ENCODE measurements at places on chromosomes 3 and 15. TPM values are rescaled to one million over a fixed set of nuclear protein-coding genes. Genes with fewer than 3 reads are reported as not detected.

HRG gene
- polyA plus RNA-seq, result not detected

GSK3B gene
- 31.5 TPM for polyA plus RNA-seq

MCF2L2 gene
- 0.22 TPM for polyA plus RNA-seq

DNA sequence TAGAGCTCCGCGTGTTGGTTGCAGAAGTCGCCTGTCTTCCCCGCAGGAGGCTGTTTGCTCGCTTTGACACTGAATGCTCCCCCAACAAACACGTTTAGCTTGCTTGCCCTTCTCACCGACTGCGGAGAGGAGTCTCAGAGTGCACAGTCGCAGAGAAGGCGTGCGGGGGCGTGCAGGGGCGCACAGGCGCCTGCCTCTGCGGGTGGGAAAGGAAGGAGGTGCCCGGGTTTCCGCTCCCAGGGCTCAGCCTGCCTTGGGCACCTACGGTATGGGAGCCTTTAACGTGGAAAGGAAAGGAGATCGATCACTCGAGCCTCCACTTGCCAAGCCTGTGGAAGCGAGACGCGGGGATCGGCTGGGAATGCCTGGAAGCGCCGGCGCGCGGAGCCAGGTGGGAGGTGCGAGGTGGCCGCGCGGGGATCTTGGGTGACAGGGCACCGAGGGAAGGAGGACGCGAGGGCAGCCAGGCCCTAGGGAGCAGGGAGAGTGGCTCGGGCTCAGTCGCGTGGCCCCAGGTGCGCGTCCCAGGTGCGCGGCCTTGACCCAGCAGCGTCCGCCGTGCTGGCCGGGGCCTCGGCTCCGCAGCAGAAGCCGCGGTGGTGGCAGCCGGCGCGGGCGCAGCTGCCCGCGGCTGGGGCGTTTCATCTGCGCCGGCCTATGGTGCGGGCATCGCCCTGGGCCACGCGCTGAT is at the start of gene FAN1:
Gene FAN1, plus strand, starts transcription at position 419 of the 691 bp plus-strand sequence. CDS start 749 bp downstream, outside the sequence.
- peak; percentile 82 for DNase-seq

DNA sequence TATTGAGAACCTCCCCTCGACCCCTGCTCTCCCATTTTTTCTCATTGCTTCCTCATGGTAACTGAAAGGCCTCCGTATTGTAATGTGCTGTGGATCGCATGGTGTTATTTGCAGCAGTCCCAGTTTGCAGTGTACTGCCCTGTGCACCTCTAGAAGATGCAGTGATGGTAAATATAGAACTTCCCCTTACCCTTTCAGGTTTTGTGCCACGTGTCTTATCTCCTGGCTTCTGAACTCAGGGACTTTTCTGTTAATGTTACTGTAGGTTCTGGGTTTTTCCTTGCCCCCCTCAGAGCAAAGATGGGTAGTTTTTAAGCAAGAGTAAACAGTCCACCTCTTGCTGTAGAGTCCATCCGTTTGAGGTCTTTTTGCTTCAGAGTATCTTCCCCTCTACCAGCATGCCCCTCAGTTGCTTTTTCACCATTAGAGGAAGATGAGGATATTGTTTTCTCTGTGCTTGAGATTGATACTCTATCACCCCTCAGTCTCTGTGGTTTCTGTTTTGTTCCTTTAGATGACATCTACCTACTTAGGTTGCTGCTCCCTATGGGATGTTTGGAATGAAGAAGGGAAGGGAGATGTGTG is 22.4 kb downstream of the CHD2 start:
- no peak for DNase-seq

DNA sequence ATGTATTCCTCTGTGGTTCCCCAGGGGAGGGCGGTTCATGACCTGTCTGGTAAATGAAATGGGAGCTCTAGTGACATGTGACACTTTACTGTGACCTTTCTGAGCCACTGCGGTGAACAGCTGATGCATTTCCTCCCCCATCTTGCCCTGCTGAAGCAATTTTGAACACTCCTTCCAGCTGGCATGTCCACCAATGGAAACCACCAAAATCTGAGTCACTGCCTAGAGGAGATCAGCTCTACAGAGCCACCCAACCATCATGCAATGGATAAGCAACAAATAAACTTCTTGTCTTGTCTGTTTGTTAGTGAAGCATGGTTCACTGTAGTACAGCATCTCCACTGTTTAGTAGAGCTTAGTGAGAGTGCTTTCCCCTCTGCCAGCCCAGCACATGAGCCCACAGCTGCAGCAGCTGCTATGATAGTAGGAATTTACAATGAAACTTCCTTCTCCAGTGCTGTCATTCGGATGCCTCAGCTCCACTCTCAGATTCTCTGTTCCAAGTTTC is 479.4 kb downstream of the NTRK3 start:
- no peak for DNase-seq

DNA sequence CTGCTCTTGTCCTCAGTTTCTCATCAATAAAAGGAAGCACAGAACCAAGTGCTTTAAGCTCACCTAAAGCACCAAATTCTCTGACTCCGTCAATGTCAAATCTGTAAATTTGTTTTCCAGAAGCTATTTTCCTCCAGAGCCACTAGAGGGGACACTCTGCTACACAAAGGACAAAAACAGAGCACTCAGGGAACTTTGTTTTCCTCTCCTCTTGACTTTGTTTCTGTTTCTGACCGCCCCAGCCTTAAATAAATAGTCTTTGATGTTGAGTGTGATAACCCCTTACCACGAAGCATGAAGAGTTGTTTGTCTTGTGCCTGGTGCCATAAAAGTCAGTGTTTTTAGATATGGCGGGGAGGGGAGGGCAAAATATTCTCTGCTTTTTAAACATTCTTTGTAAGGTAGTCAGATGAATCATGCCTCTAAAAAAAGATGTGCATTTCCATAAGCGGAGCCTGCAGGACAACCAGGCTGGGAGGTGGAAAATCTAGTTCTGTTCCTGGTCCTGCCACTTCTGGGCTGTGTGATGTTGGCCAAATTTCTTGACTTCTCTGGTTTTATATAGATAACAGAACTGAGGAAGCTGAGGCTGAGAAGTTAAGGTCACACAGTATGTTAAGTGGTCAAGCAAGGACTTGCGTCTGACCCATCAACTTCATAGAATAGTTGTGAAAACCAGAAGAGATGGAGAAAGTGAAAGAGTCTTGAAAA is 7.3 kb upstream of the ZBTB38 start:
- peak; percentile 61 for DNase-seq

- DNase-seq, result no peak
These were observed 618 bp upstream of the MON1A start for GRCh38 chr3:49930168-49930690.

Measured in muscle of arm (tissue), 14 donors.